Stimulated activated CD4-positive, alpha-beta T cell treated with anti-CD3 and anti-CD28 coated beads, Interleukin-2, amount 100 ng/mL, for 48 hours (primary cell): ENCODE measurements at places on chromosomes 12 and 14.

DNA sequence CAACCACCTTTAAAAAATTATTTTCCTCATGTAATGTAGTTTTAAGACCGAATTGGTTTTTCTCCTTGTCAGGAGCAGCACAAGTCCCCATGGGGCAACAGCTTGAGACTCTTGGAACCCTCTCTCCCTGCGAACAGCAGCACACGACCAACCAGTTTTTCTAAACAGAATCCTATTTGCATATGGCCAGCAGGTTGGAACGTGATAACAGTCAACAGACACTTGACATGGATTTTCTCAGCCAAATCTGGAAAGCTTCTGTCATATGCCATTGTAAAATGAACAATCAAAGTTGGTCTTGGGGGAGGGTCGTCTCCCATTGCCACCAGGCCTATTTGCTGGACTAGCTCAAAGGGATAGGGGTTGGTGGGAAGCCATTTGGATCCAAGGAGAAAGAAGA is 1915.0 kb upstream of the FLRT2 start:
- no peak for DNase-seq

DNA sequence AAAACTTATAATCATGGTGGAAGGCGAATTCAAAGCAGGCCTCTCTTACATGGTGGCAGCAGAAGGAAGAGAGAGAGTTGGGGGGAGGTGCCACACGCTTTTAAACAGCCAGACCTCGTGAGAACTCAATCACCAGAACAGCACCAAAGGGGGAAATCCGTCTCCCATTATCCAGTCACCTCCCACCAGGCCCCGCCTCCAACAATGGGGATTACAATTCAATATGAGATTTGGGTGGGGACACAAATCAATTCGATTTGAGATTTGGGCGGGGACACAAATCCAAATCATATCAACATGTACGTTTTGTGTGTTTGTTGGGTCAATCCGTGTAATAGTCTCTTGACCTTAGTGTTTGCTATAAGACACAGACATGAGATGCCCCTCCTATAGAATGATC is 21.8 kb upstream of the WNK1 start:
- DNase-seq: no peak

DNA sequence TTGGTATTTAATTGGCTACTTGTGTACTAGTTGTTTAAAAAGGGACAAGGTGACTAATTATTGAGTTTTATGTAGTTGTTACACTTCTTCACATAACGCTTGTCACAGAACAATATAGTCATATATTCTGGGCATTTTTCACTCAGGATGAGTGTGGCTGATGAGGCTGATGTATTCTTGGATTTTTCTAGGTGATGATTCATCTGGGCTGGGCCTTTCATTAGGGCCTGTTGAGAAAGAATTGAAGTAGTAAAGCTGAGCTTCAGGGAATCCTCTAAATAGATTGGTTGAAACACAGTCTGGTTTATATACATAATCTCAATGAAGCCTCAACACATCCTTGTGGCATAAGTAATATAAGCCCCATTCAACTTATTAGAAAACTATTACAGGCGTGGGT is 445.7 kb downstream of the DAD1 start:
- no peak for DNase-seq

- no peak for DNase-seq
These were observed 155.2 kb downstream of the SYNE2 start for GRCh38 chr14:64008016-64008415.

DNA sequence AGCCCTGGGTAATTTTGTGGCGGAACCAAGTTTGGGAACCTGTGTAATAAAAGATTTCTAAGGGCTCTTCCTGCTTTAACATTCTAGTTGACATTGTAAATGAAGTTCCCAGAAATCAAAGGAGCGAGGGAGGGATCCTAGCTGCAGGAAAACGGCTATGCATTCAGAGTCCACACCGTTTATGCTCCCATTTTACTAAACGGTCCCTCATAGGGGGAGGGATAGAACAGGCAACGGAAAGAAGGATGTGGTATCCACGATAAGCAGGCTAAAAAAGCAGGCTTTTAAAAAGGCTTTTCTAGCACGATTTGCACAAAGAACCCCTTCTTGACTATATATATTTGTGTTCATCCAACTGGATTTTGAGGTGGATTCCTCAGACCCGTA is 559 bp downstream of the SYNJ2BP start:
- DNase-seq: no peak

DNA sequence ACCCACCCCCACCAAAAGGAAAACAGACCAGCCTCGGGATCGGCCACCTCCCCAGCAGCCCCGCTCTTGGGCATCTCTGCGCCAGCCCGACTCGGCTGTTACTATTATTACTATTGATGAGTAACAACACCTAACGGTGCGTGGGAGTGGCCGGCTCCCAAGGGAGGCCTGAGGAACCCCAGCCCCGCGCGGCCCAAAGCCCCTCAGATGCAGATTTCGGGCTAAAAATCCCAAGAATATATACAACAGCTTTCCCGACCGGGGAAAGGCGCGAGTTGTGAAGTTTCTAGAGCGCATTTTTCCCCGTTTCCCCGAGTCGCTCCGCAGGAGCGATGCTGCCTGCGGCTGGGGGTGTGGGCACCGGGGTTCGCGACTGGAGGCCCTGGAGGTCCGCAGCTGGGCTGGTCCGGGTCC is 565 bp downstream of the NT5DC3 start:
- peak; percentile 21 for DNase-seq

GRCh38 chr12:15545334-15545733 is 223.0 kb downstream of the PTPRO start:
- DNase-seq: no peak

- DNase-seq: no peak
These were observed 104.4 kb upstream of the PRB2 start for GRCh38 chr12:11499806-11500187.

GRCh38 chr14:69260190-69260860 is 367 bp downstream of the GALNT16 start:
- DNase-seq: no peak

GRCh38 chr12:9702255-9702654 is 30.6 kb downstream of the CLECL1 start:
- peak; percentile 25 for DNase-seq

DNA sequence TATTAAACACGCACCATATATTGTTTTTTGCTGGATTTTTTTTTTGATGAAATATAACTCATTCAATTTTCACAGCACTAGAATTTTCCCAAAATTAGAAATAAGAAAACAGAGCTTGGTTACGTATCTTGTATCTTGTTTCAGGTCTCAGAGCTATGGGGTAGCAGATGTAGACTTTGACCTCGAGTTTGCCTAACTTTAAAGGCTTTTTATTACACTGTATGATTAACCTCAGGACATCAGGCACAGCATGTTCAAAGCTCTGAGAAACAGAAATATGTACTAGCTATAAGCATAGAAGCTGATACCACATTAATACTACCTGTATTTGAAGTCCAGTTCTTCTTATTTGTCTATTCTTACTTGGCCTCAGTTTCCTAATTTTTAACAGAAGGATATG is 171.9 kb upstream of the KITLG start:
- DNase-seq: no peak

- DNase-seq: no peak
These were observed 42.2 kb upstream of the KTN1 start for GRCh38 chr14:55537782-55538181.

DNA sequence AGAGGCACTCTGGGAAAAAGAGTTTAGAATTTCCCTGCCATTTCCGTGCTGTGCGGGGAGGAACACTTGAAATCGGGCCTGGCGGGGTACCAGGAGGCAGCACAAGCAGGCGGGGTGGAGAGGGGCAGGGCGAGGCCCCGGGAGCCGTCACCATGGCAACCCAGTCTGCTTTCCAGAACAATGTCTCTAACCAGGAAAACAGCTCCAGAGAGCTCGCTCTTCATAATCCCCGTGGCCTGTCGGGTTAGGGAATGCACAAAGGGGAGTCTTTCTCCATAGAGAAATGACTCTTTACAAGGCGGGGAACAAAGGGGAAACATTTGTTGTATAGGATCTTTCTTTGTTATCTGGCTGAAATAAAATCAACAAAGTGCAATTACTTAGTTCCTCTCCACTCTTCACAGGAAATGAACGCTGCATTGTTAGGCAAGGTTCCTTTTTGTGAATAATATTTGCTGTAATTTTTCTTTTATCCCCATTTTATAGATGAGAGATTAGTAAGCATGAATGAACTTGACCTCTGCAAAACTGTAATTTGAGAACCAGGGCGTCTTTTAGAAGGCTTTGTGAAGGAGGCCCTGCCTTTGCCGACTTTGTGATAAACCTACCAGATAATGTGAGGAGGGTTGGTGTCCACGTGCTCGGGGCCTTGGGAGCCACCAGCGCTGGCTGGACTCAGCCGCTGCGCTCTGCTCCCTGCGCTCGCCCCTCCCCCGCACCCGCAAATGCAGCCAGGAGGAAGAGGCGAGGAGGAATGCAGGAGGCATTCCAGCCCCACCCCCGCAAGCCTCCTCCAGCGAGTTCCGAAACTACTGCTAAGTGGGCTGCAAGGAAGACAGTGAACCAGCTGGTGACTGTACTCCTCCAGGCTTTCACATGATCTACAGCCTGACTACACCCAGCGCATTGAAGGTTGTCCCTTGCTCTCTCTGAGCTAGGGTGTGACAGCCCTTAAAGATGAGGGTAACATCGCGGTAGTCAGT is 105.2 kb upstream of the ATF7IP start:
- DNase-seq: no peak

DNA sequence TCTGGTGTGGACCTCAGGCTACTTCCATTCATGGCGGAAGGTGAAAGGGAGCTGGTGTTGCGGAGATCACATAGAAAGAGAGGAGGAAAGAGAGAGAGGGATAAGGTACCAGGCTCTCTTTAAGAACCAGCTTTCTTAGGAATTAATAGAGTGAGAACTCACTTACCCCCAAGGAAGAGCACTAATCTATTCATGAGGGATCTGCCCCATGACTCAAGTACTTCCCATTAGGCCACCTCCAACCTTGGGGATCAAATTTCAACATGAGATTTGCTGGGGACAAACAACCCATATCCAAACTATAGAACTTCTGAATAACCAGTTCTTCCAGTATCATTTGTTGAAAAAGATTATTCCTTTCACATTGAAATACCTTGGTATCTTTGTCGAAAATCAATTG is 34.0 kb upstream of the C2CD5 start:
- DNase-seq: no peak

DNA sequence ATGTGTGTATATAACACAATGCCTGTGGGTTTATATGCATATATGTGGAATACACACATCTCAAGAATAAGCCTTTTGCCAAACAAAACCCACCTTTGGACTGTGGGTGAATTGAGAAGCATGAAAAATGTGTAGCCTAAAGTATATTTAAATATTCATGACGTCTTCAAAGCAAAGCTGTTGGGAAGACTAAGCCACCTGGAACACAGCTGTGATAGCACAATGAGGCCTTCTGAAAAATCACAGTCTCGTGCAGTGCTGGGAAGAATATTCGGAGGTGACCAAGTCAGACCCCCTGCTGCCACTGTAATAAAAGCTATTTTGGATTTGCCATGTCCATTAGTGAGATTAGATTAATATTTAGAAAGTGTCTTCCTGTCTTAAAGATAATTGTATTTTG is 51.5 kb downstream of the SUDS3 start:
- DNase-seq: no peak

- no peak for DNase-seq
These were observed 39.2 kb downstream of the BCAT1 start for GRCh38 chr12:24909667-24910066.

- no peak for DNase-seq
These were observed 558.2 kb downstream of the FLRT2 start for GRCh38 chr14:86088156-86088555.

DNA sequence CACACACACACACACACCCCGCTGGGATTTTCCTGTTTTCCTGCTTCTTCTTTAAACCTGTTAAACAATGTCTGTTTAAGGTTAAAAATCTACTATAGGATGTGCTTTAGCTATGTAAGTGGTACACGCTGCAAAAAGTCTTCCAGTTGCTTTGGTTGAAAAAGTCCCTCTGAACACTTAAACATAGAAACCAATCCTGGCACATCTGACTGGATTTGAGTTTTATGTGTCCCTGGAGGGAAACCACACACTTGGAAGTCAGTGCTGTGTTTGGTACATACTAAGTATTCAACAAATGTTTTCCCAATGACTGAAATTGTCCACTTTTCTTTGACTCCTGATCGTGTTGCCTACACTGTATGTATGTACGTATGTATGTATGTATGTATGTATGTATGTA is 22.0 kb downstream of the CFL2 start:
- no peak for DNase-seq

- peak; percentile 30 for DNase-seq
These were observed 23.5 kb upstream of the INF2 start for GRCh38 chr14:104665657-104666522.
